Endothelial cell (in vitro differentiated cells): ENCODE measurements at places on chromosomes 5 and 9. TPM values are rescaled to one million over a fixed set of nuclear protein-coding genes. Genes with fewer than 3 reads are reported as not detected.

DNA sequence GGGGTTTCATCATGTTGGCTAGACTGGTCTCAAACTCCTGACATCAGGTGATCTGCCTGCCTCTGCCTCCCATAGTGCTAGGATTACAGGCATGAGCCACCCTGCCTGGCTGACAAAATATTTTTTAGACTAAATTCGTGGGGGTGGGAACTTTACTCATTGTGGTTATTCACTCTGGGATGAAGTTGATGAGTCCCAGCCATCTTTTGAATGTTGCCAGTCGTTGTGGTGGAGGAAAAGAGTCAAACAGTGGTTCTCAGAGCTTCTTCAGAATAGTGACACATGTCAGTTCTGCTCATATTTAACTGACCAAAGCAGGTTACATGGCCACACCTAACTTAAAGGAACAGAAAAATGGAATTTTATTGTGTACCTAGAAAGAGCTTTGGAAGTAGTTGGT is 6.9 kb downstream of the SREK1 start:
- peaks cover 6% of the 10 kb centered on the region for H3K27me3 ChIP-seq
- no peak for DNase-seq
- H3K36me3 ChIP-seq, result peaks cover 4% of the 10 kb centered on the region
- H3K4me3 ChIP-seq, result peak overlapping the region; percentile 0

DNA sequence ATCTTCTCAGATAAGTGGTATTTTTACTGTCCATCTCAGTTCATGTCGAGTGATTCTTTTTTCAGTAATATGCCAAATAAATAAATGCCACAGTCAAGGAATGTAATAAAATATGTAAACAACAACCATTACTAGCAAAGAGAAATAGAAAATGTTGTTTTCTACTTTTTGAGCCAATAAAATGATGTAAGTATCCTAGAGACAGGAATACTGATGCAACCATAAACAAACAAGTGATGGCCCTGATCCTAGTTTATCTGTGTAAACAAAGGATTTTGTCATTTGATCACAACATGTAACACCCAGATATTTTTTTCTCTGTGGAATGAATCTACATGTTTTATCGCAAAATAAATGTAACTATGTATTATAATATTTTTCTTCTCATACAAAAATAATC is 1852.8 kb downstream of the EFNA5 start:
- no peak for DNase-seq
- H3K27me3 ChIP-seq, result no peaks in the 10 kb centered on the region
- no peaks in the 10 kb centered on the region for H3K4me1 ChIP-seq
- H3K27ac ChIP-seq, result no peak overlapping the region
- no peaks in the 10 kb centered on the region for H3K36me3 ChIP-seq

DNA sequence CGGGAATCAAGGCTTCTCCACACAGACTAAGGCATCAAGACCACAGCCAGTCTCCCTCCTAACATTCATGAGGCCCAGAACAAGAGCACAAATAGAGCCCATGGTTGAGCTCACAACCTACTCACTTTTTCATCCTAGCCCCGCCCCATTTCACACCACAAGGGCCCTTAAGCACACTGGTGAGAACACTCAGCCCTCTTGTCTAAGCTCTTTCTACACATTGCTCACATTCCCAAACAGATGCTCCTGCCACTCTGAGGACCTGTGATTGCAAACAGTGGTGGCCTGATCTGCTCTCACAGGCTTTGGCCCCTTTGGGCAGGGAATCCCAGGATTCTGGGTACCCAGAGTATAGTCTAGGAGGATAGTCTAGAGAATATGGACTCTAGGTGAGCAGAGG is 54.0 kb downstream of the FEM1C start:
- no peak for DNase-seq
- H3K4me3 ChIP-seq, result no peak overlapping the region
- H3K27ac ChIP-seq, result no peak overlapping the region
- H3K36me3 ChIP-seq, result no peaks in the 10 kb centered on the region
- H3K27me3 ChIP-seq, result peaks cover 1% of the 10 kb centered on the region

DNA sequence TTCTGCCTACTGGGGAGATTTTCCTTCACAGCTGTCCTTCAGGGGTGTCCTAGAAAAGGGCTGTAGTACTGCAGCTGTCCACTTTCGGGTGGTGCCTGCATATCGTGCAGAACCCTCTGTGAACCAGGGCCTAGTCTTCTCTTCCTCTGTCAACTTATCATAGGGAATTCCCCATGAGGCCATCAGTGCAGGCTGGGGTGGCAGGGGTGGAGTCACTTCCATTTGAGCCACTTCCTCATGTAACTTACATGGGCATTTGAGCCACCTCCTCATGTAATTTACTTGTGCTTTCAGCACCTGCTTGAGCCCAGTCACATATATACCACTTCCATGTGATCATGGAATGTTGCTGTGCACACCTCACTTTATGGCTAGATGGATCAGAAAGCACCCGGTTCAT is 742.0 kb upstream of the RGMB start:
- no peak for DNase-seq
- no peaks in the 10 kb centered on the region for H3K27me3 ChIP-seq
- no peaks in the 10 kb centered on the region for H3K36me3 ChIP-seq
- no peaks in the 10 kb centered on the region for H3K4me1 ChIP-seq
- H3K27ac ChIP-seq, result no peak overlapping the region

GRCh38 chr9:116643691-116644090 is 43.4 kb upstream of the TRIM32 start:
- H3K36me3 ChIP-seq, result no peaks in the 10 kb centered on the region
- no peak overlapping the region for H3K27ac ChIP-seq
- DNase-seq, result no peak
- no peak overlapping the region for H3K4me3 ChIP-seq
- peaks cover 3% of the 10 kb centered on the region for H3K27me3 ChIP-seq
- H3K4me1 ChIP-seq, result no peaks in the 10 kb centered on the region

DNA sequence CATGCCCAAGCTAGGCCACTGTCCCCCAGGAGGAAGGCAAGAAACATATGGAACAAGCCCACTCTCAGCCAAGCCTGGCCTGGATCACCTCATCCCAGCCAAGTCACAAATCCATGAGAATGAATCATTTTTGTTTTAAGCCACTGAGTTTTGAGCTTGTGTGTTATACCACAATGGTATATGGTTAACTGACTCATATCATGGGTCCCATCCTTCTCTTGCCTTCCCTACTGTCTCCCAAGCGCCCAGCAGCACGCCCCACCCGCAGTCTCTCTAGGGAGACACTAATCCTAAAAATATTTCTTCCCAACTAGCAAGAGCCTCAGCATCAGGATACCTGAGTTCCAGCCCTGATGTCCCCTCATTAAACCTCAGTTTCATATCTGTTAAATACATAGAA is 248.1 kb downstream of the CDK5RAP2 start:
- H3K27ac ChIP-seq, result no peak overlapping the region
- no peak overlapping the region for H3K4me3 ChIP-seq
- H3K36me3 ChIP-seq, result peaks cover 3% of the 10 kb centered on the region
- H3K27me3 ChIP-seq, result no peaks in the 10 kb centered on the region
- peaks cover 13% of the 10 kb centered on the region for H3K4me1 ChIP-seq

NPM1 gene
- total RNA-seq, result 1,016 TPM

UBAC1 gene
- total RNA-seq, result 46.8 TPM

LTC4S gene
- total RNA-seq, result 1.0 TPM

CCDC112 gene
- total RNA-seq, result 7.2 TPM

CCIN gene
- total RNA-seq, result not detected

FAM13B gene
- 31.2 TPM for total RNA-seq
